ENCODE measurements at places on chromosomes 1 and 21. TPM values are rescaled to one million over a fixed set of nuclear protein-coding genes. Genes with fewer than 3 reads are reported as not detected.

LYPD8 gene
- total RNA-seq, result not detected

FAM151A gene
- total RNA-seq, result 1.2 TPM

ASPM gene
- total RNA-seq, result 0.40 TPM

PRR9 gene
- total RNA-seq, result not detected

CCDC185 gene
- not detected for total RNA-seq

F5 gene
- 11.8 TPM for total RNA-seq

SLC30A2 gene
- 6.4 TPM for total RNA-seq

DNA sequence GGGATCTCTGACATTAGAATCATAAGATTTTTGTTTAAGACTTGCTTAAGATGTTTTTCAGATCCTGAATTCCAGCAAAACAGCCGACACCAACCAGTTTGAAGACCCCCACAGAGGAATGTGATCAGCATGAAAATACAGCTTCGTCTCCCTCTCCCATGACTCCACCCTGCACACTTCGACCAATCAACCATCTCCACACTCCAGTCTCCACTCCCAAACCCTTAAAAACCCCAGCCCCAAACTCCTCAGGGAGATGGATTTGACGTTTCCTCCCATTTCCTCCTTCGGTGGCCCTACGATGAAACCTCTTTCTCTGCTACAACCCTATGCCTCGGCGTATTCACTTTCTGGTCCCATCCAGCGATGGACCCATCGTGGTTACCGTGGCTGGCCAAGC, 30.1 kb upstream of the KIF26B start:
- no peak for DNase-seq

- peak; percentile 36 for DNase-seq
Measured at GRCh38 chr21:36079010-36079649, 9.3 kb downstream of the CBR1 start.

GRCh38 chr1:199302554-199302953, 663.7 kb downstream of the PTPRC start:
- no peak for DNase-seq

DNA sequence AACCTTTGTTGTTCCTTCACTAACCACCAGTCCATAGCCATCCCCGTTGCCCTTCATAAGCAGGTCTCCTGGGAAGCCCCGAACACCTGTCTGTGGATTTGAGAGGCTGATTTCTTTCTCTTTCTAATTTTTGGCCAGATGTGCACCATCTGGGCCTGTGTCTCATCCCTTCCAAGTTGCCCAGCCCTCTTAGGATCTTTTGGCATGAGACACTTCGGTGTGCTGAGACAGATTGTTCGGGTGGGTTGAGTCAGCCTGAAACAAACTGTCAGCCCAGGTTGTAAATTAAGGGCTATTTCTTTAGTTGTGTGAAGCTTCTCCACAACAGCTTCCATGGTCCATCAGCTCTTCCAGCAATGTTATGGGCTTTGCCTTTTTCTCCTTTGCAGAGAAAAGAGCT, 1.4 kb upstream of the DNAJC11 start:
- DNase-seq, result no peak

GRCh38 chr21:37118187-37118826, 45.3 kb downstream of the TTC3 start:
- no peak for DNase-seq
